ENCODE measurements at places on chromosomes 12 and 14. TPM values are rescaled to one million over a fixed set of nuclear protein-coding genes. Genes with fewer than 3 reads are reported as not detected.

GRCh38 chr12:54394281-54394719, 9.8 kb upstream of the ZNF385A start:
- peak; percentile 56 for DNase-seq

DNA sequence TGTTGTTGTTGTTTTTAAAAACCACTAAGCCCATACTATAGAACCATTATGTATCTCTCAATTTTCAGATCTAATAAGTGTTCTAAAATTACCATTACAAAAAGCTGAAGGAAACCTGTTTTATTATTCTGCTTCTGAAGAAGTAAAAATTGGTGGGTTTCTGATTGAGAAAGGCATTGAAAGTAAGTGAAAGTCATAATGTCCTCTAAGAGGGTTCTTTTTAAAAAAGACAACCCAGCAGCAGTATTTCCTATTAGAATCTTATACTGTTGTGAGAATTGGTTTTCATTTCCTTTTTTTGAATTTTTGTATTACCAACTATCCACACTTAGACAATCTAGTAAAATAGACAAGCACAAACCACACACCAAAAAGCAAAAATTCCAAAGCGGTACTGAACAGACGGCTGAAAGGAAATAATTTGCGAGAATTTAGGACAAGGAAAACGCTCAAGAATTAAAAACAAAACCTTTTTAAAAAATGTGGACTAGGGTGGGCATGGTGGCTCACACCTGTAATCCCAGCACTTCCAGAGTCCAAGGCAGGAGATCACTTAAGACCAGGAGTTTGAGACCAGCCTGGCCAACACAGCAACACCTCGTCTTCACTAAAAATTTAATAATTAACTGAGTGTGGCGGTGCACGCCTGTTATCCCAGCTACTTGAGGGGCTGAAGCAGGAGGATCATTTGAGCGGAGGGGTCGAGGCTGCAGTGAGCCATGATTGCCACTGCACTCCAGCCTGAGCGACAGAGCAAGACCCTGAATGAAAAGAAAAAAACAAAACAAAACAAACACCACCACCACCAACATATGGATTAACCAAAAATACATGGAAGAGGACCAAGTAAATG, 66.7 kb upstream of the AP4S1 start:
- DNase-seq = no peak

DNA sequence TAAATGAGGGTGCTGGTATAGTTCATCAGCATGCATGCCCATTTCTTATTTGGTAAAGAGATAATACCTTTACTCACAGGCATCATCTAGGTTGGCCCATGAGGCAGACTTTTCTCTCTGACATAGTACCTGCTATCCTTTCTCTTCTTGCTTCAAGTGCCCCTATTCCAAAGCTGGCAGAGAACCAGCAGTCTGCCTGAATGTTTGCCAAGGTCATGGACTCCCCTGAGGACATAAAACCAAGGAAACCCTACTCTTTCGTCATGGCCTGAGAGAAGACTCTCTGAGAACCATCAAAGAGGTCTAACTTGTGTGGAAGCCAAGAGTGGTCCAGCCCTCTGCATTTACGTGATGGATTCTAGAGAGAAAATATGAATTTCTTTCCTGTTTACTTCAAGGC, 11.9 kb downstream of the PPP1R36 start:
- no peak for DNase-seq

DNA sequence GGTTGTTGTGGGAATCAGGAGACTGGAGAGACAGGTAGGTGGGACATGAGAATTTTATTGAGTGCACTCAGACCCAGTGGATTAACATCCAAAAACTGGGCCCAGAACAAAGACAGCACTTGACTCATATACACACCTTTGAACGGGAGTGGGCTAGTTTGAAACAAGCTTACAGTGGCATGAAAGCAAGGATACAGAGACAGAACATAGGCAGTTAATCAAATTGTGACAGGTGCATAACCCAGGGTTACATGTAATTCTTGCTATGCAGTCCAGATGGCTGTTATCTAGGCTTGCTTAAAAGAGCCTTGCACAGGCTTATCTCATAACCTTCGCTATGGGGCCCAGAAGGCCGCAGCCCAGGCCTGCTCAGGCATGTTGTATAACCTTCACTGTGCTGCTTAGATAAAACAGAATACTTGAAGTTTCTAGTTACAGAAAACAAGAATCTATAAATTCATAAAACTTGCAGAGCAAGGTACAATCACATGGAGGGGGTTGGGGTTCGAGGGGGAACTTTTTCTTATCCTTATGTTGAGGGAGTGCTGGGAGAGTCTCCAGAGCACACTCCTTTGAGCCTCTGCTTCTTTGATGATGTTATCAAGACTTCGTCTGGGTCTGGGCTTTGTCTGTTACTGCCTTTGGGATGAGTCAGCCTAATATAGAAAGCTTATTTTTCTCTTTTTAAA, 81.7 kb downstream of the TNFAIP2 start:
- peak; percentile 28 for DNase-seq

The WBP11 gene
- 2.5 TPM for total RNA-seq

GRCh38 chr14:38311655-38312054, 55.8 kb upstream of the CLEC14A start:
- no peak for DNase-seq

- DNase-seq = no peak
Observed at GRCh38 chr14:60643141-60643462, 6.2 kb downstream of the SIX1 start.

DNA sequence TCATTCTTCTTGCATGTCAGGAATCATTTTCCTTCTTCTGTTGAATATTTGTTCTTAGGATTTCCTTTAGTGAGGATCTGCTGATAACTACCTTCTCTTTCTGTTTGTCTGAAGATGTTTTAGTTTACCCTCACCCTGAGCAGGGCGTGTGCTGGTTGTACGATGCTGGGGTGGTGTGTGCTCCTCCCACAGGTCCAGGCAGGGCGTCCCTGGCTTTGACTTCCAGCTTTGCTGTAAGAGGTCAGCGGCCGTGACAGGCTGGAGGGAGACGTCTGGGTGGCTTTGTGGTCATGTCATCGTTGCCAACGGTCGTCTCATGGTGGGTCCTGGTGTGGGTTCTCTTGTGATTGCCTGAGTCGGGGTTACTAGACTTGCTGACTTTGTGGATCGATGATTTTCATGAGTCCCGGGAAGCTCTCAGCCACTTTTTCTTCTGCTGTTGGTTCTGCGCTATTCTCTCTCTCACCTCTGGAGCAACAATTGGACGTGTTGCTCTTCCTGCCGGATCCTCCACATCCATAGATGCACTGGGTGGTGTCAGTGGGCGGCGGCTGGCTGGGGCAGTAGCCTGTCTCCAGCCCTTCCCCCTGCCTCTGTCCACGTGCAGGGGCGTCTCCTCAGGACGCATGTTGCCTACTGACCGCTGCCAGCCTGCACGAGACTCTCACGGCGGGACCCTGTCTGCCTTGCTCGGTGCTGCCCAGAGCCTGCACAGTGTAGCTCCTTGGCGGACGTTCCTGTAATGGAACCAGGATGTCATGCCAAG, 8.4 kb downstream of the PACS2 start:
- DNase-seq = no peak

GRCh38 chr12:99146185-99146584, 501.1 kb downstream of the APAF1 start:
- DNase-seq = no peak

GRCh38 chr14:24372701-24373416, 4.9 kb downstream of the NFATC4 start:
- DNase-seq = no peak

The GALNT9 gene
- under 0.01 TPM for total RNA-seq

DNA sequence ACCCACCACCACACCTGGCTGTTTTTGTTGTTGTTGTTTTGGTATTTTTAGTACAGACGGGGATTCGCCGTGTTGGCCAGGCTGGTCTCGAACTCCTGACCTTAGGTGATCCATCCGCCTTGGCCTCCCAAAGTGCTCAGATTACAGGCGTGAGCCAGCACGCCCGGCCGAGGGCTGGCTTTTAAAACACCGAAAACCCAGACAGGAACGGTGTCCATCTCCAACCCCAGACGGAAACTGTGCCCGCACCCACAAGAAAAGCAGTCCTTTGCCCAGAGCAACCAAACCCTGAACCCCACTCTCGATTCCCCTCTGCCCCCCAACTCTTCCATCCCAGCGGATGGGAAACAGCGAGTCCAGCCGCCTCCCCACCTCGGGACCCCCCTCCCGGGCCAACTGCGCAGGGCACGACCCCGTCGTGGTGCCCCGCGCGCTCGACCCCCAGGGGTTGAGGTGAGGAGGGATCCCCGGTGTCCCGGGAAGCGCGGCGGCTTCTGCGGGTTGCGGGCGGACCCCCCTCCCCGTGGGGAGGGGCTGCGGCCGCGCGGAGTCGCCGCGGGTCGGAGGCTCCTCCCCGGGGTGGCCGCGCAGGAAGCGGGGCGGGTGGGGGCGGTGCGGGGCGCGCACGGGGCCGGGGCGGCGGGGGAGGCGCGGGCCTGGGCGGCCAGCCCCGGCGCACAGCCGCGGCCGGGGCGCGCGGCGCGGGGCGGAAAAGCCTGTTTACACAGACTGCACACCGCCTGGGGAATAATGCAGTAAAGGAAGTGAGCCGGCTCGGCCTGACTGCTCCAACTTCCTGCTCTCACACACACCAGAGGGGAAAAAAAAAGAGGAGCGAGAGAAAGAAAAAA, at the start of gene ELK3:
Gene ELK3, plus strand, starts transcription at position 651 of the 851 bp plus-strand sequence.
- DNase-seq = peak; percentile 72

DNA sequence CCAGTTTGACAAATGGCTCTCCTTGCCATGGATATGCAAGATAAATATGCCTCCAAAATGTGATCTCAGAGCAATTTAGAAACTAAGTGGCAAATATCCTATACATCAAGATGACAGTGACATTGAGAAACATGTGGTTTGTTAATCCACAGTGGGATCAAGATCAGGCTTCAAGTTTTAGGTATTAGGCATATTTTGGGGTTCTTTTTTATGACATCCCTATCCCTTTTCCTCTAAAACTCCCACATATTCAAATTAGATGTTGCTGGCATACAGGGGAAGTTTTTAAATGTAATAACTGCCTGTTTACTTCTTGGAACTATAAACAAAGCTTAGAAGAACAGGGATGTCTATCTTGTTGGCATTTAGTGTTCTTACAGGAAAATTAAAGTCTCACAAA, 179.4 kb downstream of the CRADD start:
- no peak for DNase-seq

DNA sequence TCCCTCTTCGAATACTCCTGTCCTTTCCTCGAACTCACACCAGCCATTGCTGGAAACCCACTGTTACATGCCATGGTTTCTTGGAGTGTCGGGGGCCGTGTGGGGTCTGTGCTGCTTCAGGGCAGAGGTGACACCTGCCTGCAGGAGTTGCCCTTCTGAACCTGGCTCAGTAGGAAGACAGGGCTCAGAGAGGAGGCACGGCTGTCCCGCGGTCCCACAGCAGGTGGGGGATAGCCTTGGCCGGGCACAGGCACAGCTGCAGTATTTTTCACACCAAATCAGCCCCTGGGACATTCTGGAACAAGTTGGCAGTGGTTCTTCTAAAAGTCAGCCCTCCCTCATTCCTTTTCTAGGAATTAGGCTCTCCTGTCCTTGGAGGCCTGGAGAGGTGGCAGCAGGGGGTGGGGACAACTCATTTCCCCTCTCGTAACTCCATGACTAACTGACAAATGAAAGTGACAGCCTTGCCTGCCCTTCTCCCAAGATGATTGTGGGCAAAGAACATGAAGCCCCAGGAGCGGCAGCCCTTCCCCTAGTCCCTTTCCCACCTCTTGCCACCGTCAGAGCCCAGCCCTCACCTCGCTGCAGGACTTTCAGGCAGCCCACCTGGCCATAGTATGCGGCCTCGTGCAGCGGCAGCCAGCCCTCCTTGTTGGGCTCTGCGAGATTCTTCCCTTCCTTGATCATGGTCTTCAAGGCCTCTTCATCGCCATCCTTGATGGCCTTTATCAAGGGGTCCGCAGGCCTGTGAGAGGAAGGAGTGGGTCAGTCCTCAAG, 22.4 kb downstream of the ASB2 start:
- DNase-seq = no peak

DNA sequence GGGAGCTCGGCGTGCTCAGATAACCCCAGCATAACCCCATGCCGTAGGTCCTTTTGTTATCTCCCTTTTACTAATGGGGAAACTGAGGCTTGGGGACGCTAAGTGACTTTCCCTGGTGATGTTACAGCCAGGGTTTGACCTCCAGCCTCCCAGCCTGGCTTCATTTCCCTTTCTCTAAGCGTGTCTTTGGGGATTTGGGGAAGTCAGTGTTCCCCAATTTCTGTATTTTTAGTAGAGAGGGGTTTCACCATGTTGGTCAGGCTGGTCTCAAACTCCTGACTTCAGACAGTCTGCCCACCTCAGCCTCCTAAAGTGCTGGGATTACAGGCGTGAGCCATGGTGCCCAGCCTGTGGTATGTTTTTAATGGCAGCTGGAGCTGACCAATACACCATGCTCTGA, 85.4 kb downstream of the PHETA1 start:
- no peak for DNase-seq
